ENCODE measurements at places on chromosomes 6 and 20.

GRCh38 chr6:149318581-149319286 is 1.2 kb downstream of the TAB2 start:
- no peak for DNase-seq

GRCh38 chr20:46652699-46653098 is 1.4 kb upstream of the SLC13A3 start:
- DNase-seq: no peak

- DNase-seq: no peak
These were observed 84.1 kb upstream of the SIRPA start for GRCh38 chr20:1810926-1811620.

GRCh38 chr6:101395345-101395744 is 1.8 kb downstream of the GRIK2 start:
- DNase-seq: no peak

- no peak for DNase-seq
These were observed 5.2 kb upstream of the C20orf203 start for GRCh38 chr20:32678948-32679347.

DNA sequence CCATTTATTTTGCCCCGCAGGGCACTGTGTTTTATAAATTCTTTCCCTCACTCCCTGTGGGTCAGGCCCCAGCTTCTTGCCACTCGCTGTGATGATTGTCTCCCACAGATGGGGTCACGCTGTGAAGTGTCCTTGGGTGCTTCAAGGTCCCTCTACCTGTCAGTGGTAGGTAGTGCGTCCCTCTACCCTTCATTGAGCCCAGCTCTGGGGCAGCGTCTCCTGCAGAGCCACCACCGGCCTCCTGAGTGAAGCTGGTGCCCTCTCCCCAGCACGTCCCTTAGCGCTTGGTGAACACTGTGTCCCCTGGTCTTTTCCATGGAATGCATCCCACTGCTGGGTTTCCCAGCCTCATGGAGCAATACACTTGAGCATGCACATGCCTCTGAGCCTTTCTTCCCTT is 108.2 kb downstream of the NRN1 start:
- DNase-seq: peak; percentile 56

GRCh38 chr6:4364172-4364571 is 228.8 kb upstream of the ECI2 start:
- no peak for DNase-seq

DNA sequence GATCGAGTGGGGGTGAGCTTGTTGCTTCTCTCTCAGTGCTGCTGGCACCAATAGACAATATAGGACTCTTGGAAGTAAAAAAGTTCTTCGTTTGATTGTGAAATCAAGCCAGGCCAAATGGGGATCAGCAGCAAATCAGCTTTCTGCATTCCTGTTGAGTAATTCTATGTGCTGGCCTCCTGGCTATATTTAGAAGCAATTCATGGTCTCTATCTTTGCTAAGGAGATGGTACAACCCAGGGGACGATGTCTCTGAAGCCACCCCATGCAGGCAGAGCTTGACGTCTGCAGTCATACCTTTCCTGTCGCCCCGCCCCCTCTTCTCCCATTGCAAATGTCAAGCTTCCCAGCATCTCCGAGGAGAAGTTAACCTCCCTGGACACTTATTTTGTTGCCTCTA is 199.1 kb downstream of the SCP2D1 start:
- no peak for DNase-seq

- DNase-seq: no peak
These were observed 377.7 kb downstream of the BTBD9 start for GRCh38 chr6:38262026-38262425.

- no peak for DNase-seq
These were observed 65.1 kb upstream of the DUSP22 start for GRCh38 chr6:227074-227782.

GRCh38 chr6:68468244-68468884 is 166.7 kb upstream of the ADGRB3 start:
- no peak for DNase-seq

DNA sequence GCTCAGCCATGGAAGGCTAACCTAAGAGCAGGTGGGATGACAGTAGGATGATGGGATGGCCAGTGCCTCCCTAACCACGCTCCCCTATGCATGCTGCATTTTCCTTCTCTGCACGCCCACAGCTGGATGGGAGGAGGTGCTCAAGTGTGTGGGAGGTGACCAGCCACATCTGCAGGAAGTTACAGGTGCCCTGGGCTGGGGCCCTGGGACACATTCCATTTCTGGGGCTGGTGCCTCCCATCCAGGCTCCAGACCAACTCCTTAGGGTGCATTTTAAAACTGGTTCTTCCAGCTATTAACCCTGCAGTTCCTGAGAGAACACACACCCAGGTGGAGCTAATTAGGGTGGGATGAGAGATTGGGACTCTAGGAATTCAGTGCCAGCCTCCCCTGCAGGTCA is 135.3 kb upstream of the ARMC2 start:
- no peak for DNase-seq

DNA sequence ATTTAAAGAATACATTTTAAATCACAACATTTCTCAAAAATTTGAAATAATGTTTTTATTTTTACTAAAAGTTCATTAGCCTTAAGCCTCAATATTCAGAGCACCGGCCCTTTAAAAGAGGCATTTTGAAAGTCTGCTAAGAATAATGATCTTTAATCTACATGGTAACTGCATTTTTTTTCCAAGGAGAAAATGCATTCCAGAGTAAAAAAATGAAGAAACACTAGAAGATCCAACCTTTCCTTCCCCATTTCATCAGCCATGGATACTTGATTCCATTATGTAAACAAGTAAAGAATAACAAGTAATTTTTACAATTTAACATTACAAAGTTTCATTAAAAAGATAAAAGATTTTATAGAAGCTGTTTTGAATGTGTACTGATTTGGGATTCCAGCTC is 21.8 kb downstream of the LCA5 start:
- DNase-seq: no peak

- DNase-seq: no peak
These were observed 302.6 kb downstream of the TAF4 start for GRCh38 chr20:61762886-61763739.

GRCh38 chr20:4795394-4795793 is 73.7 kb downstream of the PRND start:
- DNase-seq: no peak

DNA sequence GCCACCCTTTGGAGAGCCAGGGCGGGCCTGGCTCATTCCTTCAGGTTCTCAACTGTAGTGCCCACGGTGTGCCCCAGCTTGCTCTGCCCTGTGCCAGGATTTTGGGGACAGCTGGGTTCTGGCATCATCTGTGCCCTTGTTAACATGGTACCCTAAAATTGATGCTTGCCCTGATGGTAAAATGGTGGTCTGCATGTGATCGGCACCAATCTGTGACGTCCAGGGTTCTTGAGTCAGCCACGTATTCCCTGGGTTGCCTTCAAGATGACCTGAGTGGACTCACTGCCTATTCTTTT is 31.2 kb upstream of the APCDD1L start:
- DNase-seq: no peak

Measured in activated CD4-positive, alpha-beta T cell treated with anti-CD3 and anti-CD28 coated beads, Interleukin-2, amount 10 ng/mL, durations not matched to agents 24 days and 14 days (primary cell).